ENCODE measurements at places on chromosomes 7 and 10.

- DNase-seq, result peak; percentile 25
- H3K27ac ChIP-seq, result no peak overlapping the region
- H3K4me3 ChIP-seq, result no peak overlapping the region
- H3K27me3 ChIP-seq, result no peaks in the 10 kb centered on the region
Observed at GRCh38 chr10:11424456-11425295, 186.8 kb downstream of the USP6NL start.

GRCh38 chr7:80870813-80871212 is 48.0 kb downstream of the SEMA3C start:
- DNase-seq, result no peak
- peaks cover 82% of the 10 kb centered on the region for H3K4me1 ChIP-seq
- peak overlapping the region; percentile 4 for H3K4me3 ChIP-seq
- H3K27me3 ChIP-seq, result no peaks in the 10 kb centered on the region

DNA sequence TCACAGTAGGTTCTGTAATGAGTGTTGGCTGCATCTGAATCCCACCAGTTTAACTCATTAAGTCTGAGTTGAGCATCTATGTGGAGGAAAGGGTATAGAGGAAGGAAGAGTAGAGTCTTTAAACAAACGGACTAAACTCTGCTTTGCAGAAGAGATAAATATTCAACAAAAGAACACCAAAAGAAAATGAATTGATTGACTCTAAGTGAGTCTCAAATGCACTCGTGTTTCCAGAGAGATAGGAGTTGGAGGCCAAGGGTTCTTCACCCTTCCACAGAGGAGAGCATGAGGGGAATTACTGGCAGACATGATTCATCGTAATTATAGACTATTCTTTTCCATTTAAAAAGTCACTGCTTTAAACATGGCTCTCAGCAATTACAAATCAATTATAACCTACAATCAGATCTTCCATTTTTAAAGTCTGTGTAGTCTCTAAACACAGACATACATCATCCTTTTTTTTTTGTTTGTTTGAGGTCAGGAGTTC is 56.3 kb downstream of the PLPP4 start:
- peaks cover 12% of the 10 kb centered on the region for H3K27me3 ChIP-seq
- no peak overlapping the region for H3K27ac ChIP-seq
- no peak overlapping the region for H3K4me3 ChIP-seq
- DNase-seq, result no peak
- H3K4me1 ChIP-seq, result no peaks in the 10 kb centered on the region
- H3K36me3 ChIP-seq, result no peaks in the 10 kb centered on the region

DNA sequence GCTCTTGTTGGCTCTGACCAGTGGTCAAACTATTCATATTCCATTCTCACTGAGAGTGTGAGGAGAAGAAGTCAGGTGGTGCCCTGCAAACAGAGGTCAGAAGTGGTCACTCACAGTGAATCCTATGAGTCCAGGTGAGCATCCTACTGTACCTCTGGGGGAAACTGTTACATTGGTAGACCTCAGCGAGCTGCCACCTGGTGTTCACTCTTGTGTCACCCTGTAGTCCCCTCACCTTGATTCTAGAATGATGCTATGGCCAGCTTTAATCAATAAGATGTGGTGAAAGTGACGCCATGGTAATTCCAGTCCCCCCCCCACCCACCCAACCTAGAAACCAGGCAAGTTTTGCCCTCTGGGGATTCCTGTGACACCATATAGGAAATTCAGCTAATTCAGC is 1.2 kb upstream of the AMPH start:
- no peak overlapping the region for H3K4me3 ChIP-seq
- DNase-seq, result no peak
- H3K27me3 ChIP-seq, result peaks cover 6% of the 10 kb centered on the region
- H3K36me3 ChIP-seq, result no peaks in the 10 kb centered on the region
- no peak overlapping the region for H3K27ac ChIP-seq
- H3K4me1 ChIP-seq, result no peaks in the 10 kb centered on the region

DNA sequence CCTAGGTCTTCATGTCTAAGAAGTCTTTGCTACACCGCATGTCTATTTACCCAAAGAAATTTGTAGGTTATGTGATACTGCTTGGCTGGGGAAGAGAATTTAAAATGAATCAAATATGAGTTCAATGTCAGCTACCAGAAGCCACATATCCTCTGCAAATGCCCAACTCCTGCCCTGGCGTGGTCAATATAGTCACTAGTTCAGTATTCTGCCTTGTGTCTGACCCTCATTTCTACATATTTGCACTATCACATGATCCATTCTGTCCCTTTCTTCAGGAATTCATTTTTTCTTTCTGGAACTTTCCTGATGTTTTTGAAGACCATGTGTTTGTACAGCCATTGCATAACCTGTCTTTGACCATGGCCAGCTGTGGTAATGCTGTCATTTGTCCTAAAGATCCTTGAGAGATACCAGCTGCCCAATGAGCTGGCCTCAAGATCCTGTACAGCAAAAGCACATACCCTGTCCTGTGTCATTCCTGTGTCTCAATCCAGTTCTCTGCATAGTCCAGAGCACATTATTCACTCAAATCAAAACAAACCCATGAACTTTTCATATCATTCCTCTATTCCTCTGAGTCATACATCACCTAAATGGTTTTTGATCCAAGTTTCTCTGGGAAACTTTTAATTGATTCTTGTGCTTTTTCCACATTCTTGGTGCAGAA is 524.5 kb downstream of the PARD3 start:
- H3K4me3 ChIP-seq, result no peak overlapping the region
- no peaks in the 10 kb centered on the region for H3K36me3 ChIP-seq
- no peaks in the 10 kb centered on the region for H3K27me3 ChIP-seq
- no peak overlapping the region for H3K27ac ChIP-seq
- H3K4me1 ChIP-seq, result peaks cover 2% of the 10 kb centered on the region
- no peak for DNase-seq

DNA sequence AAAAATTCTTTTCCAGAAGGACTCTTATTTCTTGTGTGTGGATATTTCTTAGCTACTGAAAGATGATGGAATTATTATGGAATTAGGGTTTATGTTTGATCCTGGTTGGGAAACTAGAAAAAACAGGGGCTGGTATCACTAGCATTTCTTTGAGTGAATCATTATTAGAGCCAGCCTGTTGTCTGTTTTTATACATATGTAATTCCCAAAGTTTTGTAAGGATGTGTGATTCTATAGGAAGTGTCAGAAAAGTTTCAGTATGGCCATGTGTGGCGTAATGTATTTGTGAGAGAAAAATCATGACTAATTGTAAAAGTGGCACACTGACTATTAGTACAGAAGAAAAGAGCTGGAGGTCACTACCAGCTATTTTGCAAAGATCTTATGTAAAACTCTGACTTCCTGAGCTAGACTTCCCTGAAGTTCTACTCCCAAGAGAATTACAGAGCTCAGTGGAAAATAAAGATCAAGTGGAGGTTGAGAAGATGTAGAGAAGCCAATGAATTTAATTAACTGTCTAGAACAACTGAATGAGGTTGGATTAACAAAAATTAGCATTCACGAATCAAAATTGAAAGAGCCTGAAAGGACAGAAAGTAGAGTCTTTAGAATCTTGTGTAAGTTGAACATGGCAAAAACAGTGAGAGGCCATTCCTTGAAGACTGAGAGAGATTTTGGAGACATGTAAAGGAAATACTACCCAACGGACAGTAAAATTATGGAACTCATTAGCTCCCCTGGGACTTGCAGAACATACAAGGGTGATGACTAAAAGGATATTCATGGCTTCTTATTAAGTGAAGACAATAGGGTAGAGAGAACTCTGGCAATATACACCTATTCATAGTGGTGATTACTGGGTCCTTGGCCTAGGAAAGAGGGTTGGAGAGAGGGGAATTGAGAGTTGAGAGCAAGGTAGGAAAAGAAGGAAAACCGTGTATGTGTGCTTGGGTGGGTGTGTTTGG is 12.5 kb downstream of the ZNF365 start:
- no peak overlapping the region for H3K4me3 ChIP-seq
- H3K27me3 ChIP-seq, result no peaks in the 10 kb centered on the region
- no peaks in the 10 kb centered on the region for H3K36me3 ChIP-seq
- H3K4me1 ChIP-seq, result peaks cover 74% of the 10 kb centered on the region

GRCh38 chr7:131943646-131944045 is 387.2 kb upstream of the PODXL start:
- no peak for DNase-seq
- no peak overlapping the region for H3K4me3 ChIP-seq
- no peak overlapping the region for H3K27ac ChIP-seq
- H3K36me3 ChIP-seq, result no peaks in the 10 kb centered on the region

DNA sequence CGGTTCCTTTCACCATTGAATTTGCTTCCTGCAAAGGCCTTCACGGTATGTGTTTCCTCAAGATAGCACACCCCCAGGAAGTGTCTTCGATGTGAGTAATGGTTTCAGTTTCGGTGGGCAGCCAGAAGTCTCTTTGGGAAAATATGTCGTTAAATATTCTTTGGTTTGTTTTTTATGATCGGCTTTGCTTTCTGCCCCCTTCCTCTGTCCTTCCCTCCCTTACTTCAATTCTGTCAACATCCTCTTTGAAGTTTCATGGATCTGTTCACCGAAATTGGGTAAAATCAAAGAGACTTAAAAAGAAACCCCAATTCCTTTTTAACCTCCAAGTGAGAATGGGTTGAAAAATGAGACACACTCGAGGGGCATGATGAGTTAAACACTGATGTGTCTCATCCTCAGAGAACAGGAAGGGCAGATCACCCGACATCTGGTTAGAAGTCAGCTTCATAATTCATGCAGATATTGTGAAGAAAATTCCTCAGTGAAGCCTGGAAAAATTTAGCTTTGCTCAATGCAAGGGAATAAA is 170.8 kb upstream of the HABP2 start:
- DNase-seq, result no peak
- H3K4me3 ChIP-seq, result no peak overlapping the region
- H3K4me1 ChIP-seq, result peaks cover 11% of the 10 kb centered on the region
- H3K36me3 ChIP-seq, result no peaks in the 10 kb centered on the region
- H3K27ac ChIP-seq, result no peak overlapping the region

GRCh38 chr7:73899731-73900142 is 38.8 kb downstream of the TMEM270 start:
- no peaks in the 10 kb centered on the region for H3K36me3 ChIP-seq
- no peaks in the 10 kb centered on the region for H3K27me3 ChIP-seq
- no peaks in the 10 kb centered on the region for H3K4me1 ChIP-seq
- no peak for DNase-seq
- no peak overlapping the region for H3K4me3 ChIP-seq

- H3K4me3 ChIP-seq, result no peak overlapping the region
- H3K4me1 ChIP-seq, result no peaks in the 10 kb centered on the region
- no peak overlapping the region for H3K27ac ChIP-seq
- DNase-seq, result no peak
- H3K27me3 ChIP-seq, result no peaks in the 10 kb centered on the region
Observed at GRCh38 chr7:124076841-124077240, 44.0 kb upstream of the TMEM229A start.

GRCh38 chr7:144818511-144818910 is 17.3 kb downstream of the TPK1 start:
- H3K4me3 ChIP-seq, result no peak overlapping the region
- no peaks in the 10 kb centered on the region for H3K27me3 ChIP-seq
- DNase-seq, result no peak
- H3K27ac ChIP-seq, result no peak overlapping the region
- no peaks in the 10 kb centered on the region for H3K36me3 ChIP-seq

GRCh38 chr10:78853864-78854263 is 214.9 kb upstream of the ZMIZ1 start:
- no peaks in the 10 kb centered on the region for H3K27me3 ChIP-seq
- H3K27ac ChIP-seq, result no peak overlapping the region
- DNase-seq, result no peak

- no peak overlapping the region for H3K27ac ChIP-seq
- H3K4me1 ChIP-seq, result peaks cover 5% of the 10 kb centered on the region
- no peak for DNase-seq
- H3K36me3 ChIP-seq, result no peaks in the 10 kb centered on the region
Observed at GRCh38 chr7:2261611-2262010, 19.6 kb downstream of the NUDT1 start.

Data from Panc1 (cell line).